ENCODE measurements at places on chromosomes 7 and 10.
A peak's percentile ranks its signal among the peaks of the same experiment; 100 is the strongest.

DNA sequence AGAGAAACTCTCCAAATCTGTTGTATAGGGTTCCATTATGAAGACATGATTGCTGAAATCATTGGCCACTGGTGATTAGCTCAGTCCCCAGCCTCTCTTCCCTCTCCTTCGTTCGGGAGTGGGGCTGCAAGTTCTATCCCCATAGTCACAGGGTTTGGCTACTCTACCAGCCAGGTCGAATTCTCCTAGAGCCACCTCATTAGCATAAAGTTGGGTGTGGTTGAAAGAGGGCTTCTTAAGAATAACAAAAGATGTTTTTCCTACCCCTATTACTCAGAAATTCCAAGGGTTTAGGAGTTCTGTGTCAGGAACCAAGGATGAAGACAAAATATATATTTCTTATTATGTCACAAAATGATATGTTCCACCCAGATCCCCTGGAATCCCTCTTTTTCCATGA, 166.2 kb upstream of the YAE1 start:
- DNase-seq: no peak

DNA sequence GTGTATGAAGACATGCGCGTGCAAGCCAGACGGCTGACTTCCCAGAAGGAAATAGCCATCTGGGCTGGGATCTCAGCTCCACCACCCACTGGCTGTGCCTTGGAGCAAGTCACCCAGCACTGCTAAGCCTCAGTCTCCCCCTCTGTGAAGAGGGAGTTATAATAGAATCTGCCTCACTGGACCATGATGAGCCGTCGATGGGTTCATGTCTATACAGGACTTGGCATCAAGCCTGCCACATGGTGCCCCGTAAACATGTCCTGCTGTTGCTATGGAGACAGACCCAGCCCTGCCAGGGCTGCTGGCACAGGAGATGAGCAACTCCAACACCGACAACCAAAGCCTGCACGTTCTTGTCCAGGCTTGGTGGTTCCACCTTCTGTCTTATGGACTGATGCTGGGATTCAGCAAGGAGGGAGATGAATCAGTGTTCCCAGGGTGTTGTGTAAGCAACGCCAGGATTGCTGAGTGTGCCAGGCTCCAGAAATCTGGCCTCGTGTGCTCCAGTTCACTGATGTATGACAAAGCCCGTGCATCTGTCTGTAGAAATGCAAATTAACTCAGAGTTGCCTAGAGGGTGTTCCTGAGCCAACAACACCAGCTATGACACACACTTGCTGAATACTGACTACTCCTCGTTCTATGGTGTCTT, 5.6 kb downstream of the GPR15LG start:
- peak; percentile 76 for DNase-seq

- no peak for DNase-seq
These were observed 101.5 kb downstream of the CHCHD3 start for GRCh38 chr7:132980402-132980801.

DNA sequence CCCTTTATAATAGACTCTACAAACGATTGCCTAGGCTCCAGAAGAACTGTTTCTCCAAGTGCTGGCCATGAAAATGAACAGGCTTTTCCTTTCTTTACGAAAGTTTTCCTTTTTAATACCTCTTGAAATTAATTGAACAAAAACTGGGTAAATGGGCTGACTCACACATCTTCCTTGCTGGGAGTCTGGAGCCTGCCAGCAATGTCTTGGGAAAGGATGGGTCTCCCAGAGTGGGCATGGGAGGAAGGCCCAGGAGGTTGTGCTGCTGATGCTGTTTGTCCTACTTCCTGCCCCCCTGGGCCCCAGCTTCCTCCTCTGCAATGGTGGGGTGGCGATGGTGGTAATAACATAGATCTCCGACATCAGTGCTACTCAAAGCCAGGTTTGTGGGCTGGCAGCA, 174.1 kb downstream of the RPS24 start:
- DNase-seq: no peak

DNA sequence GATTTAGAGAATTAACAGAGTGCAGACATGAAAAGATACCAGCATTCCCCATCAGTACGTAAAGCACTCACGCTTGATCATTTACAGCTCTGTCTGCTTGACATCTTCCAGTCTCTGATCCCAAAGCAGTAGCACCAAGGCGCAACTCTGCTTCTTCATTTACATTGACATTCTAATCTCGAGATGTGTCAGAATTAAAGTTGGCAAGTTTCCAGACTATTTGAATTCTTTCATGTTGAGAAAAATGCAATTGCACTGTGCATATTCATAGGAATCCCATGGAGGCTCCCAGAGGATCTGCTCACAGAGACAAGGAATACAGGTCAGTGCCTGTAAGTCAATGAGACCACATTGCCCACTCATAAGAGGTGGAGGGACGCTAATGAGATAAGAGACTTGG, 183.9 kb downstream of the LRRN3 start:
- DNase-seq: no peak

DNA sequence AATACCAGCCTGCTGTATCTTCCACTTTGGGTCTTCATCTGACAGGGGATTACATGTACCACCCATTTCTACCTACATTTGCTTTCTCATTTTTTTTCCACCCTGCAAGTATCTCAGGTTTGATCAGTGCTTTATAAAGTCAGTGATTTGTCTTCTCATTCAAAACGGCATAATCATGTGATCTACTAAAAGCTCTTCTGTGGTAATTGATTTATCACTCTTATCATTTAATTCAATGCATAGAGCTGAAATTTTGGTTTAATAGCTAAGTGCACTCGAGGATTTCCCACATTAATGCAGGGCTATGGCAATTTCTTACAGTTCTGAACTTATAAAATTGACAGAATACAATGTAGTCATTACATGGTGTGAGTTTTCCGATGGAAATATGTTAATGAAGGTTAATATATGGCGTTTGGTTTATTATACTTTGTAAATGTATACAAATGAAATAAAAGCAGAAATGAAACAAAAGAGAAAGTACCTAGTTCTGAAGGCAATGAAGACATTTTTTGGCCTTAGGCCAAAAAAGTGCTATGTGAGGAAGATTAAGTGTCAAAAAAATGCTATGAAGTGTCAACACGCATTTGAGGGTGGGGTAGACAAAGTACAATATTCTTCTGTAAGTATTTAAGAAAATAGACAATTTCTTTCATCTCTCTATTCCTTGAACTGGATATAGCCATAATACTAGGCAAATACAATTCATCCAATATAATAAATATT, 457.3 kb downstream of the ETV1 start:
- DNase-seq: no peak

- no peak for DNase-seq
These were observed 391.3 kb downstream of the CCSER2 start for GRCh38 chr10:84719687-84720086.

DNA sequence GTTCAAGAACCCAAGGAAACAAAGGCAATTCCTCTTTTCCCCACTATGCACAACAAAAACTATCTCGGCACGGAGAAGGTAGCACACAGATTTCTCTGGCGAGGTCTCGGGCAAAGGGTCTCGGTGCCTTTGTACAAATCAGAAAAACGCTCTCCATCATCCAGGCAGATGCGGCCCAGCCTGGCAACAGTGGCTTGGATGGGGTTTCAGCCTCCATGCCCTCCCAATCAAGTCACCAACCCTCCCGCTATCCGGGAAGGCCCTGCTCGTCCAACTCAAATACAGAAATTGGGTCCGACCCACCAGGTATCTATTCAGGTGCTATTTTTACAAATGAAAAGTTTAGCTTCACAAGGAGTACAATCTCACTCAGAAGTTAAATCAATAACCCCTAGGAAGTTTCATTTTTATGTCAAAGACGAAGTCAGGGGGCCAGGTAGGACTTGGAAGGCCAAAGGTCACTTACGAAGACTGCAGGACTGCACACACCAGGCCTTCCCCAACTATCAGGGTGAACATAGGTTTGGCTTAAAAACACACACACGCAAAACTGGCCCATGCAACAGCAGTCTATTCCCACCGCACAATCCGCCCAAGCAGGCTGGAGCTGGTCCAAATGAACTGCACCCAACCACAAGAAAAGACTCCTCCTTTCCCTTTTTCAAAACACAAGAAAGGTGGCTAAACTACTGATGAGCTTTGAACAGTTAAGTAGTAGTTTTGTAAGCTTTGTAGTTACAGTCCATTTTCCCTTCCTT, 43.0 kb downstream of the GNA12 start:
- no peak for DNase-seq

- DNase-seq: no peak
These were observed 113.4 kb upstream of the CDK6 start for GRCh38 chr7:92949748-92950147.

GRCh38 chr10:89237849-89238248, 13.7 kb downstream of the LIPA start:
- DNase-seq: no peak

GRCh38 chr10:104527013-104527412, 114.1 kb upstream of the SORCS3 start:
- DNase-seq: no peak

GRCh38 chr7:499853-500485, 19.7 kb downstream of the PDGFA start:
- no peak for DNase-seq

GRCh38 chr10:108736111-108736510, 1187.2 kb downstream of the XPNPEP1 start:
- no peak for DNase-seq

DNA sequence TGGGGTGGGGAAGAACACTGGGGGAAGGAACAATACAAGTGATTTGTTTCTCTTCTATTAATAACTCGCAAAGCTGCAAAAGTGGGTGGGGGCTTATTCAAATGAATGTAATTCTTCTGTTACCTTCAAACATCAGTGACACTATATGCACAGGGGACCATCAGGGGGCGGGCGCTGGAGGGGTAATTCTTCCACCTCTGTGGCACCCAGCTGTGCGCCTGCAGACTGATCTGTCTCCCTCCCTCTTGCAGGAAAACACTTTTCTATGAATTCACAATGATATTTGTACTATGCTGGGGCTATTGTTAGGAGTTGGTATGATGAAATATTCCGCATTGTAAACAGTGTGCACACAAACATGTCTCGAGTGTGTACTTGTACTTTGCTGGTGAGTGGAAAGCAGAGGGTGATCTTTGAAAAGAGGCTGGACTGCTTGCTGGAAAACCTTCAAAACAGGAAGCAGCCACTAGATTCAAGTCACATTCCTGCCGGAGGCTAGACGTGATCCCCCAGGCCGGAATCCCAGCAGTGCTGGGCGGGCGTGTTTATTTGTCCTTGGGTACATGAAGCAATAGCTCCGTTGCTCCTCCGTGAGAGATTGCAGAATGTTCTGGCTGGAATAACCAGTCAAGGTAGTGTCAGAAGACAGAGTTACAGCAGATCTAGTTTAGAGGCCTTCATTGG, 15.8 kb upstream of the BNIP3 start:
- DNase-seq: no peak

DNA sequence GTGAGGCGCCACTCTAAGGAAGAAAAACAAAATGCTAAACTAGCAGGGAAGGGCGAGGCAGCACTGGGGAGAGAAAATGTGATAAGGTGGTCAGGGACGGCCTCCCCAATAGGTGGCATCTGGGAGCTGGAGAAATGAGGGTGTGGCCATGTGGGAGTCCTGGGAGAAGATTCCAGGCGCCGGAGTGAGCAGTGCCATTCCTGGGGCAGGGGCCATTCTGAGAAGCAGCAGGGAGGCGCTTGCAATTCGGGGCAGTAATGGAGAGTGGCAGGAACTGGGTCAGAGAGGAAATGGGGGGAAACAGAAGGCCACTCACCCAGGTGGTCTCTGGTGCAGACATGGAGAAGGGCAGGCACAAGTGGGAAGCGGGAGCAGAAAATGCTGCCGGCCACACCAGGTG, 61.8 kb upstream of the LRRC18 start:
- peak; percentile 34 for DNase-seq

DNA sequence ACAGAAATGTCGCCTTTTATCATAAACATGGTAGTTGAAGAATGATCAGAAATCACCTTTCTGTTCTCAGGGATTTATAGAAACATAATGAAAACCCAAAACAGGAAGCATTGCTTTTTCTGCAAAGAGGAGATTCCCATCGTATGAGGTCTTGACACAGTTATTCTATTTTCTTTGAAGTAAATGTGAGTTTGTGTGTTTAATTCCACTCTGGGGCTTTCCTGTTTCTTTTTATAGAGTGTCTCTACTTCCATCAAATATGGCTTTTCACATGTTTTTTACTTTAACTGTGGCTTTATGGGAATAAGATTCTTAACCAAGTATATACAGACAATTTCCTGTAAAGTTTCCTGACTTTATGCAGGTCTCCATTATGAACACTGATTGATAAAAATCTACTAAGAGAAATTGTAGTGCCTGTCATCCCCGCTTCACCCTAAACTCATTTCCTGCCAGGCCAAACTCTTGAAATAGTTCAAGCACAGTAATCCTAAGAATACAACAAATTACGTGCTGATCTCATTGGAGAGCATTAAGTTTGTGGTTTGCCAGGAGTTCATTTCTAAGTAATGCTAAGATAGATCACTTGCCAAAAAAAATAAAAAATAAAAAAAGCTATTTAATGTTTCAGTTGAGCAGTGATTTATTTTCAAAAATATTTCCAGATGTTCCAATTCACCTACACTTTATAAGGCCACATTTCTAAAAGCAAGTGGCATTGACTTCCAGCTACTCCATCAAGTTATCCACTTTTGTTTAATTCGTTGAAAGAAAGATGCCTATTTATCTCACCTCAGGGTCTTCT, 52.2 kb upstream of the SEC61G start:
- no peak for DNase-seq

DNA sequence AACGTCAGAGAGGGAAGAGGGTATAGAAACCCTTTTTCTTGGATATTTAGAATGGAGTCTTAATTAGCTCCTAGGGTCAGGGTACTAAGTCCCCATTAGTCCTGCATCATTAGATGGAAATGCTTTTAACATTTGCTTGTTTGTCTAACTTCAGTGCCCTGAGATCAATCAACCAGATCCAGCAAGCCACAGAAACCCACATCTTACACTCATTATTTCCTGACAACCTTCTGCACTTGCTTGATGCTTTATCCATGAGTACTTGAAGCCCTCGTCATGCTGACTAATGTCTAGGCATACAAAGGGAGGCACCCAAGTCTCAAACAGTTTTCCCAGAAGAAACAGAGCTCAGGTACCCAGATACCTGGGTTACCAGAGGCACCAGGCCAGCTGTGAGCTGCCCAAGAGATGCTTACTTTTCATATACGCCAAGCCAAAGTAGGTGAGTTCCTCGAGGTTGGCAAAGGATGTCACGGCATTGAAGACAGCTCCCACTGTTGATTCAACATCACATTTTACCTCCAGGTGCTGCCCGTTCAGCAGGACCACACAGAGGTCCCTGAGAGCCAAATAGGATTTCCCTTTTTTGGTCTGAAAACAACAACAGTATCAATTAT, 42.7 kb downstream of the FRMPD2 start:
- no peak for DNase-seq

DNA sequence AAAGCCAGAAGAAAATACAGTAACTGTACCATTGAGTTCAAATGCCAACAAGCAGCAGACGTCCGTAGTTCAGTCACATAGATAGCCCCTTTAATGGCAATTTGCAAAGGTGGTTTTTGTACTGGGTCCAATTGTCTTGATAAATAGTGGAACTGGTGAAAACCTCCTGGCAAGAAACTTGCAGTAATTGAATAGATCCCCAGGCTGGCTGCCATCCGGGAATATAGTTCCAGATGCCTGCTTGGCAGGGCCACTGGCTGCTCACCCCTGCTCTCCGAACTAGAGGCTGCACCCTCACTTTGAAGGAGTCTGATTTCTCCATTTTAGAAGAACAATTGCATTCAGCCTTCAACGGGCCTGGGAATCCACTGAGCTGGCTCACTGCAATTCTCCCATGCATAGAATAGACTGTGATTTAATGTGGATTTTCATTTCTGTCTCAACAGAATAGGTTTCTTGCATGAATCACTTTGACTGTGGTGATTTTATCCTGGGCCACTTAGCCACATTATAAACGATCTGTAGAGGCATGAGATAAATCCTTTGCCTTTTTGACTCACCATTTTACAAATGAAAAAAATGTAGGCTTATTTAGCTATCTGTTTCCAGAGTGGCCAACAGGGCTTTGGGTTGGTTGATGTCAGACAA, 35.9 kb upstream of the ELMO1 start:
- no peak for DNase-seq
